Activated CD8-positive, alpha-beta memory T cell treated with anti-CD3 and anti-CD28 coated beads, Interleukin-2, amount 10 ng/mL, durations not matched to agents 7 days and 5 days (primary cell): ENCODE measurements at places on chromosomes 4 and X.

DNA sequence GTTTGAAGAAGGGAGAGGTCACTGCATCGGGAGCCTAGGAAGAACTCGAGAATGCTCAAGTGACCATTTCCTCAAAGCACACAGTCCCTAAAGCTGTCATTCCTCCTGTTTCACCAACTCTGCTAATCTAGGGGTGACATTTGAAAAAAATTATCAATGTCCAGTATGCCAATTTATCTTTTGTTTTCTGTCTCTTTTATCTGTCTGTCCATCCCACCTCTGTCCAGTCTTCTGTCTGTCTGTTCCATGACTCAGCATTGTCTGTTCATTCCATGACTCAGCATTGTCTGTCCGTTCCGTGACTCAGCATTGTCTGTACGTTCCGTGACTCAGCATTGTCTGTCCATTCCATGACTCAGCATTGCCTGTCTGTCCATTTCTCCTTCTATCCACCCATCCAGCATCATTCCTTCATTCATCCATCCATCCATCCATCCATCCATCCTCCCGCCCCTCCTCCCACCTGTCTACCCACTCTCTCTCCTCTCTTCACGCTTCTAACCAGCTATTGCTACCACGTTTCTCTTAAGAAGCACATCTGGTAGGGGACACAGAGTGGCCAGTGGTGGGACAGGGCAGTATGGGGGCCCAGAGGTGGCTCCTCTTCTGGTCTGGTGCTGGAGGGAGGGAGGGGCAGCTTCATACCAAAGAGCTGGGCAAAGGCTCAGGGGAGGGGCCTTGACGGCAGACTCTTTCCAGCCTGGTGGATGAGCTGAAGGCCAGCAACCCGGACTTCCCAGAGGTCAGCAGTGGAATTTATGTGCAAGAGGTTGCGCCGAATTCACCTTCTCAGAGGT is 34.1 kb downstream of the HTRA3 start:
- DNase-seq, result no peak

- peak; percentile 69 for DNase-seq
Observed at GRCh38 chr4:88320780-88321373, 36.5 kb upstream of the PPM1K start.

DNA sequence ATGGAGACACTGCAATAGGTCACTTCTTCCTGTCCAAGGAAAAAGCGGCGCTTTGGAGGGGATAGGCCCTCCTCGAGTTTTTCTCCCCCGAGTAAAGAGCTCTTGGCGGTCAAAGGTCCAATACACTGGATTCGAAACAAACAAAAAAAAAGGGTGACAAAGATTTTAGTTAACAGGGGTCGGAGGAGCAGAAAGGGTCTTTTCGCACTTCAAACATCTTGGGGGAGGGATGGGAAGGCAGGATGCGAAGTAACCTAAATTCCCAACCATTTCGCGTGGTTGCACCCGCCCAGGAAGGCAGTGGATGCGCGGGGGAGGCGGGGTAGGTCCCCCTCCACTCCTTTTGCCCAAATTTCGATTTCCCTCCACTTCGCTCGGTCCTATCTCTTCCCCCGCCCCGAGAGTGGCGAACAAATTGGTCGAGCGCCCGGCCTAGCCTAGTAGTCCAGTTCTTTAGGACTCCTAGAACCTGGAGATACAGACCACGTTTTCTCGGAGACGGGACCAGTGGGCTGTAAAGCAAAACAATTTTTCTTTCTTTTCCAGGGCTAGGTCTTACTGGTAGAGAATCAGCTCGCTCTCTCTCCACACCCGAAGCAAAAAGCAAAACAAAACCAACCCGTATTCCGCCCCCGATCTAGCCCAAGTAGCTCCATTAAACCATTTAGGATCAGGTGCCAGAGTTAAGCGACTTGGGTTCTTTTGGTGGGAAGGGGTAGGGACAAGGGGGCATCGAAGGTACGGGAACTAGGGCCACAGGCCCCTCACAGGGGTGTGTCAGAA is 2.0 kb upstream of the STAG2 start:
- no peak for DNase-seq

DNA sequence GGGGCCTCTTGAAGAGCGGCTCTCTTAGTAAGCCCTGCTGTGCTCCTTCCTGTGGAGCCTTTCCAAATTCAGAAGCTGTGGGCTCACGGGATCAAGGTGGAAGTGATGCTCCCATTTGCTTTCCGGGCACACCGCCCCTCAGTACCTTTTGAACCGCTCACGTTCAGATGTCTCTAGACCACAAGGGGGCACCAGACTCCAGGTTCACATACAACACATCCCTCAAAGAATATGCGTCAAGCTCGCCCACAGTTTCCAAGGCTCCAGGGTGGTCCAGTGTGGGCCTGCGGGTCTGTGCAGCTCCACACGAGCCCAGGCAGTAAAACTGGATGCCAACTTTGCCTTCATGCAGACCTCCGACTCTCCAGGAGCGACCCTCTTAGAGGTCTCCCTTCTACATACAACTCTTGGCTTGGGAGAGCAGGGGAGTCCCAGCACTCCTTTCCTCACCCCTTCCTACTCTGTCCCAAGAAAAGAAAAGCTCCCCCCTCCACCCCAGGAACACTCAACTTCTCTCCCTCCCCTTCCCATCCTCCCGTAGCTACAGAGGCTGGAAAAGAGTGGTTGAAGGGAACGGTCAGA is 11.0 kb downstream of the SUPT20HL1 start:
- peak; percentile 70 for DNase-seq

DNA sequence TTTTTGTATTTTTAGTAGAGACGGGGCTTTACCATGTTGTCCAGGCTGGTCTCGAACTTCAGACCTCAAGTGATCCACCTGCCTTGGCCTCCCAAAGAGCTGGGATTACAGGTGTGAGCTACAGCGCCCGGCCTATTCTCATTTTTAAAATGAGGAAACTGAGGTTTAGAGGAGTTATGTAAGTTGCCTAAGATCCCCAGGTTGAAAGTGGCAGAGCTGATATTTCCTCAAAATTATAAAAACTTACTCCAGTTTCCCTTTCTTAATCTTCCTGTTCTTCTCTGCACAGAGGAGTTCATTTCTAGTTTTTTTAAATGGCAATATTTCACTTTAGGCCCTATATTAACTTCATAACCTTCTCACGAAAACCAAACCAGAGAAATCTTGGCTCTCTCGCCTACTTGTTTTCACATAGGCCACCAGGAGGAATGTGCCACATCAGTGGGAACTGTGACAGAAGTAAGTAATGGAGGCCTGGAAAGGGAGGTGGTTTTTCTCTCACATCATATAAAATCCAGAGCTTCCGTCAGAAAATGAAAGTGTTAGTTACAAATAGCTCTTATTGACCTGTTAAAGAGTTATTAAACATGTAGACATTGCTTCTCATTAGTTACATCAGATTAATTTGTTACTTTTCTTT is 16.1 kb upstream of the RS1 start:
- DNase-seq, result no peak

DNA sequence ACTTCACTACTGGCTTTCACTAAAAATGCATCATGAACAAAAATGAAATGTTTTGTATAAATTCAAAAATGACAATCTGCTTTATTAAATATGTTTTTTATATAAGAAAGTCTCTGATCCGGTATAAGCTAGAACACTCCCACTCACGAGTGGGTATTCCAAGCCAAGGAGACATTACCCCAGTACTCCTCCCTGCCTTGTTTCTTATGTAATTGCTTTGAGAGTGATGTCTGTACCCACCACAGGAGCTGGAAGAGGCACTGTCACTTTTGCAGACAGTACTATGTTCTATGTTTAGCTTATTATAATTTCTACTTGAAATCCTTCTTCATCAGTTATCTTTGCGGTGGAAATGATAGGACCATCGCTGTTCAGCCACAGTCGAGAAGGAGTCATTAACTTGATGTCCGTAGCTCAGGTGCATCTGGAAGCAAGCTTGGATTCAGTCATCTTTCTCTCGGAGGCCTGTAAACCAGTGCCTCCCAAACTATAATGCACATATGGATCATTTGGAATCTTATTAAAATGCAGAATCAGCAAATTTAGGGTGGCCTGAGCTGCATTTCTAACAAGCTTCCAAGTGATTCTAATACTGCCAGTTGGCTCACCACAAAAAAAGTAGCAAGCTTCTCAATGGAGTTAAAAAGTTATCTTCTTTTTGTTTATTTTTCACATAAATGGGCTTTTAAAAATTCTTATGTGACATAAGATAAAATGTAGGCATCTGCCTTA is 396.4 kb downstream of the GRIA2 start:
- no peak for DNase-seq

DNA sequence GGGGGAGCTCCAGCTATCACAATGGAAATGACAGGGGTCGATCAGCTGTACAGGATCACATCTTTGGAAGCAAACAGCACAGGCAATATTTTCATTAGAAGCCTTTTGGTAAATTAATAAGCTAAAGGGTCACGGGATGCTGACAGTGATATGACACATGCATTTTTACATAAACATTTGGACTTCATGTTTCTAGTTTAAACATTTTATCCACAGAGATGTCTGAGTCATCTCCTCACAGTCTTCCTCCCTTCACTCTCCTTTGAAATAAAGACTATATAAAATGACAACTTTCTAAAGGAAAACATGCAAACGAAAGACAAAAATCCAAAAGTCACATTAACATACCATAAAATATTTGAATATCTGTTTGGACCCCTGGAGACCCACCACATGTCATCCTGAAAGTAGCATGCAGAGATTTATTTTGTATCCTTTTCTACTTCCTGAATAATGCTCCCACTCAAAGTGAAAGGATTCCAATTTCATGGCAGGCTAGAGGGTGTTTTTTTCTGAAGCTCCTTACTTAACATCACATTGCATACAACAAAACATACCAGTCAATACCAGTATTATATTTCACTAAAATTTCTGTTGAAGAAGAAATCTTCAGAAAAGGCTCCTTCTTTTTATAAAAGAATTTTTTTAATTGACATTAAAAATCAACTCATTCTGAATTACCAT is 200.1 kb upstream of the PPARGC1A start:
- no peak for DNase-seq
